Stimulated activated CD8-positive, alpha-beta memory T cell treated with anti-CD3 and anti-CD28 coated beads, Interleukin-4, amount 100 ng/mL, for 4 hours (primary cell): ENCODE measurements at places on chromosomes 2 and 18.

DNA sequence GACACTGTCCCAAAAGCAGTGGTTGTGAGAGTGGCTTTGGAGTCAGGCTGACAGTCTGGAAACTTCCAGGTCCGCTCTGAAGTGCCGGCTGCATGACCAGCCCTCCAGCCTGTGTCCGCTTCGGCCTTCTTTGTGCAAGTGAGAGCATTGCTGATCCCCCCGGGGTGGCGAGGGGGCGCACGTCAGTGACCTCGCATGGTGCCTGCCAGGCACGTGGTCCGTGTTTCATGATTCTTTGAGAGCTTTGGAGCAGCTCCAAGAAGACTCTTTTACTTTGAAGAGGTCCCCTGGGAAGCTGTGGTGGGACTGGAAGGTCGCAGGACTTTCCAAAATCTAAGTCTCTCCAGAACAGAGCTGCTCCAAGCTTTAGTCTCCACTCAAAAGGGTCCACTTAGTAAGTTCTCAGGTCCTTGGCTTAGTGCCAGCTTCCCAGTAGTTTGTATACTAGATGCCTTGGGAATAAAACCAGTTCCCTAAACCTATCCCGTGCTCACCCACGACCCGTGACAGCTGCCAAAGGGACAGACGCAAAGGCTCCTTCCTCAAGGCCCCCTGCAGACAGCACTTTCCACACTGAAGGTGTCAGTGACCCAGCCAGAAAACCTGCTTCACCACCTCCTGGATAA is 68.8 kb downstream of the ADI1 start:
- no peak for DNase-seq

- DNase-seq: no peak
These were observed 23.0 kb downstream of the CDC42EP3 start for GRCh38 chr2:37648331-37649011.

DNA sequence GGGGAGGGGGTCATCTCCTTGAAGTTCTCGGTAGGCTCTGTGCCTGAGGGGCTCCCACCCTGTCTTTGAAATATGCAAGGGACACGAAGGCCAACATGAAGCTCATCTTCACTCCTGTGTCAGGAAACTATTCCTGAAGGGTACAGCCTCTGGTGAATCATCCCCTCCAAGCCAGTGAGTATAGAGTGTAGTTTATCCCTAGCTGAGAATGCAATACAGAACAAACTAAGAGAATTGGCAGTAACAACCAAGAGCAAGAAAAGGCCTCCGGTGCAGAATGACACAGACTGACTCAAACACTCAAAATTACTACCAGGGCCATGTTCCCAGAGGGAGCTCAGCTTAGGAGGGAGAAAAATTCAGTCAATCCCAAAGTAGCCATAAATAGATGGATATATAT is 413.3 kb downstream of the BCL11A start:
- DNase-seq: no peak

DNA sequence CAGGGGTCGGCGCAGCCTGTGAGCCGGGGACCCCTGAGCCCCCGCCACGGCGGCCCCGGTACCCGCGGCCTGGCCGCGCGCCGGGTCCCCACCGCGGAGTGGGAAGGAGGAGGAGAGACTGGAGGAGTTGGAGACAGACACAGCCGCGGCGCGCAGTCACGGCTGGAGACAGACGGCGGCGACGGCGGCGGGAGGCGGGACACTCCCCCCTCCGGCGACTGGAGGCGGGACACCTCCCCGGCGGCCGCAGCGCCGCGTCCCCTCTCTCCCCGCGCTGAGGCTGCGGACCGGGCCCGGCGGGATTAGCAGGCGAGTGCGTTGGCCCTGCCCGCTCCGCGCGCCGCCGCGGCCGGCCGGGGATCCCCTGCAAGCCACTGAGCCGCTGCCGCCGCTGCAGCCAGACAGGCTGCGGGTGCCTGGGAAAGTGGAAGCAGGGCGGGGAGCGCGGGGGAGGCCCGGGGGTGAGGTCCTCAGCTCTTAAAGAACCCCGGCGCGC is 1.0 kb upstream of the LDLRAD4 start:
- no peak for DNase-seq

DNA sequence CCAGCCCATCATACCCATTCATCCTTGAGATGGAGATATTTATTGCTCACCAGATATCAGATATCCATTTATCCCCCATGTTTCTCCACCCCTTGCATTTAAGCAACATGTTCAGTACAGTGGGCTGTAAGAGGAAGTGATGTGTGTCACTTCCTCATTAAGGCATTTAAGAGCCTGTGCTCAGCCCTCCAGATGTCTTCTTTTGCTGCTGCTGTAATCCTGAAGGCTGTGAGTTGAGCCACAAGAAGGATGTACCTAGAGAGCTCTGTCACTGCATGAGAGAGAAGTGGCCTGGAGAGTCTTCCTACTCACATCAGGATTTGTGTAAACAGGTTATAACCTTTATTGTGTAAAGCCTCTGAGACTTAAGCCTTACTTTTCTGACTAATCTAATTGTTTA is 151.8 kb upstream of the UNC80 start:
- DNase-seq: no peak

GRCh38 chr2:168916331-168916675 is 15.2 kb downstream of the G6PC2 start:
- DNase-seq: no peak

DNA sequence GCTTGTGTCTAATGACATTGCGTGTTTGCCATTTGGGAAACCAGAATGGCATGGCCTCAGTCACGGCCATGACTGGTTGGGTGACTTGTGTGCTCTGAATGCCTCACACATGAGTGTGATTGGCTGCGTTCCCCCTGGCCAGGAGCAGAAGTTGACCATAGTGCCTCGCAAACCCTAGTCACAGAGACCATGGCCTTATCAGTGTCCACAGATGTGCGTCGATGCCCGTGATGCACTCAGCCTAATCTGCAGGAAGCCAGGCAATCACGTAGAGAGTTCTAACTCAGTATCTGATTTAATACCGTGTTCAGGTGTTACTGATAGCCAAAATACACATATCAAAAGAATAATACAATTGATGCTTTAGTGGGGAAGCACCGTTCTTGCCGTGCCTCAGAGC is 64.0 kb downstream of the BOLA3 start:
- DNase-seq: no peak

- no peak for DNase-seq
These were observed 79.4 kb upstream of the FAM117B start for GRCh38 chr2:202555356-202555755.

GRCh38 chr18:46415532-46416252 is 241.3 kb downstream of the LOXHD1 start:
- DNase-seq: no peak

DNA sequence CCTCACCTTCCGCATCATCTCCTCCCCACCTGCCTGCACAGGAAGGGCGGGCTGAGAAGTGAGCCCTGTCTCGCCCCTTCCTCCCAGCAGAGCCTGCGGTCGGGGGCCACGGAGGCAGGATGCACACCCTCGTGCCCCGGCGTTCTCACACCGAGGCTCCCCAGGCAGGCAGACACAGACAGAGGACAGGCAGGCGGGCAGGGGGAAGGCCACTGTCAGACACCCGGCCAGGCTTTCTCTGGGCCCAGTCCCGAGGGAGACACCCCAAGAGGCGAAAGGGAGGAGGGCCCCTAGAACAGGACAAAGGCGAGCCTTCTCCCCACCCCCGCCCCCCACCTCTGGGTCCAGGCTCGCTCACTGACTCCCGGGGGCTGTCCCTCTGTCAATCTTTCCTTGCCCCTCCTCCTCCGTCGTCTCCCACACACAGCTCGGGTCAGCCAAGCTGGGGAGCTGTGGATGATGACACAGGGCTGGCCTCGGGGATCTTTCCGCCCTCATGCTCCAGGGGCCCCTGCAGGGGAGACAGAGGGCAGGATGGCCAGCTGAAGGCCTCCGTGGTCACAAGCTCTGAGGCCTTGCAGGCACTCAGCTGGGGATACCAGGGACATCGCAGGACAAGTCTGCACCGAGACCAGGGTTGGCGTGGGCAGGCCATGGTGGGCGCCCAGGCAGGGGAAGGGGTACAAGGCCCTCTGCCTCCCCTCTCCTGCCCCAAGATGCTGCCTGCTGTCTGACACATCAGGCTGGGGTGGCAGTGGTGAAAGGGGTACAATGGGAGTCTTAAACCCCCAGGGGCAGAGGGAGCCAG is 24.9 kb downstream of the BIN1 start:
- no peak for DNase-seq

- no peak for DNase-seq
These were observed 20.3 kb downstream of the SEC11C start for GRCh38 chr18:59159986-59160385.

DNA sequence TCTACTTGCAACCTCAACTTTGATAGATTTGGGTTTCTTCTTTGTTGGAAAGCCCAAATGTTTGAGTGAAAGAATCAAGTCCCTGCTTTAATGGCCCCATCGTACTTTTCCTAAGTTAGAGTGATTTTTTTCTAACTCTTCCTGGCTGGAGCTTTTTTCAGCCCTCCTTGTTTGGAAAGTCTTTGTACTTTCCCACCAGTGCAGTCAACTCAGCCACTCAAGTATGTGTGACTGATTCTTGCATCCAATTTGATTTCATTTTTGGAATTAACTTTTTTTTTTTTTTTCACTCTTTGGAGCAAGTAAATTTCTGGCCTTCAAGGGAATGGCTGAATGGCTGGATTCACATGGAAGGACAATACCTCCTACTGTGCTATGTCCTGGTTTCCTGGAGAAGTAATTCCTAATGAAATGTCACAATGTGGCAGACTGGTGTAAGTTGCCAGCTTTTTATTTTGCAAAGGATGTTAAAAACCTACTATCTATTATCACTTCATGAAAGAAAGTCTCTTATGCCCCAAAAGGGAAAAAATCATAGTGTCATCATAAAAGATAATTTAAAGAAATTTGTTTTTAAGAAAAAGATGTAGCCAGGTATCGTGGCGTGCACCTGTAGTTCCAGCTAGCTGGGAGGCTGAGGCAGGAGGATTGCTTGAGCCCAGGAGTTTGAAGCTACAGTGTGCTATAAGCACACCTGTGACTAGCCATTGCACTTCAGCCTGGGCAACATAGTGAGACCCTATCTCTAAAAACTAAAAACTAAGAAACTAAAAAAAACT is 76.0 kb upstream of the ZFP36L2 start:
- no peak for DNase-seq

GRCh38 chr2:237491515-237492118 is 4.6 kb downstream of the MLPH start:
- DNase-seq: no peak

- DNase-seq: no peak
These were observed 263.6 kb downstream of the DYSF start for GRCh38 chr2:71716697-71717624.

GRCh38 chr2:72576861-72577260 is 249.0 kb downstream of the EXOC6B start:
- no peak for DNase-seq
